DMS79 (cell line): ENCODE measurements at places on chromosomes 11 and 22.
A peak's percentile ranks its signal among the peaks of the same experiment; 100 is the strongest.

DNA sequence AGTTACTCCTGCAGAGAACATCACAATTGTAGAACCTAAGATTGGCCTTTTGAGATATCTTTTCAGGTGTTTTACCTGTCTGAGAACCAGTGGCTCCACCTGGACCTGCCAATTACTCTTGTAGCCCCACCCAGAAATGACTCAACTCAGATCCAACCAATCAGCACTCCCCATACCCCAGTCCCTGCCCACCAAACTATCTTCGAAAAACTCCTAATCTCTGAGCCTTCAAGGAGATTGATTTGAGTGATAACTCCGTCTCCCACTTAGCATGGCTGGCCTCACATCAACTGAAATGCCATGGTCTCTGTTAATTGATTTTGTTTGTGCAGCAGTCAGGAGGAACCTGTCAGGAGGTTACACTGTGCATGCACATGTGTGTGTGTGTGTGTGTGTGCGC, 103.6 kb downstream of the MTNR1B start:
- no peak for DNase-seq

- no peak for DNase-seq
Measured at GRCh38 chr22:49963647-49964026, 3.1 kb downstream of the PIM3 start.

DNA sequence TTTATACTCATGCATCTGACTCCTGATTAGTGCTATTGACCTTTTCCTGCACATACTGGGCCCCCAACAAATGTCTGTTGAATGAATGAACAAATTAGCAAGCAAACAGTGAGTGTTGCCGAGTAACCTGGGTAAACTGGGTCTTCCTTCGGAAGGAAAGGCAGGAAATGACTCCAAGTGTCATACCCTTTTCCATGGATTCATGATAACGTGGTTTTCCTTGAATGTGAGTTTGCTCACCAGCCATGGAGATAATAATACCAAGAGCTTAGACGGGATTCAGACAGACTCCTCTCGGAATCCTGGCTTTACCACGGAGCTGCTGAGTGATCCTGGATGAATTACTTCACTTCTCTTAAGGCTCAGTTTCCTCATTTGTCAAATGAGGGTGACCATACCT, 16.7 kb downstream of the TECTA start:
- DNase-seq, result no peak

GRCh38 chr11:72482211-72482812, 48.0 kb upstream of the CLPB start:
- DNase-seq, result peak; percentile 52
